ENCODE measurements at places on chromosomes 7 and 10.

DNA sequence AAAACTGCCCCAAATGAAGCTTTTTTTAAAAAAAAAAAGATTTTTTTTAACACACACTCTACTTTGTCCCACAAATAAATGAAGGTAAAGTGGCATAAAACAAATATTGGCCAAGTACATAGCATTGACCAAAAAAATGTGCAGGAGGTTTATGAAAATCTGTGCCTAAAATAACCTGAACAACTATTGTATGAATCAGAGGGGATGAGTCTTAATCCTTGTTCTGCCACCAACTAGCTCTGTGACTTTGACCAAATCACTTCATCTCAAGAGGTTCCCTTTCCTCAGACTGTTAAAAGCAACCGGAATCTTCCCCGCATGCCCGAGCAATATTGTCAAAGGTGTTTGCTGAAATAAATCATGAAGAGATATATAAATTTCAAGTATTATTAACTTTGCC, 150.4 kb upstream of the NEBL start:
- DNase-seq: no peak

- DNase-seq: no peak
Measured at GRCh38 chr7:27141137-27141922, 2.2 kb downstream of the HOXA5 start.

- DNase-seq: no peak
Measured at GRCh38 chr7:151876899-151877777, at the start of gene PRKAG2. Gene PRKAG2 (minus strand): TSS chr7:151877115. CDS start chr7:151876620, 495 bp downstream.

GRCh38 chr10:408236-408635, 273.0 kb downstream of the ZMYND11 start:
- DNase-seq: no peak

DNA sequence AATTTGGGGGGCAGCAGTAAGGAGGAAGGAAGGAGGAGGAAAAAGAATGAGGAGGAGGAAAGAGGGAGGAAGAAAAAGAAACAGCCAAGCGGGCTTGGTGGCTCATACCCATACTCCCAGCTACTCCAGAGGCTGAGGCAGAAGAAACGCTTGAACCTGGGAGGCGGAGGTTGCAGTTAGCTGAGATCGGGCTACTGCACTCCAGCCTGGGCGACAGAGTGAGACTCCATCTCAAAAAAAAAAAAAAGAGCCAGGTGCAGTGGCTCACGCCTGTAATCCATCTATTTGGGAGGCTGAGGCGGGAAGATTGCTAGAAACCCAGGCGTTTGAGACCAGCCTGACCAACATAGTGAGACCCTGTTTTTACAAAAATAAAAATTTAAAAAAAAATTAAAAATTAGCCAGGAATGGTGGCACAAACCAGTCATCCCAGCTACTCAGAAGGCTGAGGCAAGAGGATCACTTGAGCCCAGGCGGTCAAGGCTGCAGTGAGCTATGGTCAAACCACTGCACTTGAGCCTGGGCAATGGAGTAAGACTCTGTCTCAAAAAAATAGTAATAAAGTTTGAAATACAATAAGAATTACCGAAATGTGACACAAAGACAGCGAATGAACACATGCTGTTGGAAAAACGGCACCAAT, 14.1 kb upstream of the CRCP start:
- DNase-seq: no peak

DNA sequence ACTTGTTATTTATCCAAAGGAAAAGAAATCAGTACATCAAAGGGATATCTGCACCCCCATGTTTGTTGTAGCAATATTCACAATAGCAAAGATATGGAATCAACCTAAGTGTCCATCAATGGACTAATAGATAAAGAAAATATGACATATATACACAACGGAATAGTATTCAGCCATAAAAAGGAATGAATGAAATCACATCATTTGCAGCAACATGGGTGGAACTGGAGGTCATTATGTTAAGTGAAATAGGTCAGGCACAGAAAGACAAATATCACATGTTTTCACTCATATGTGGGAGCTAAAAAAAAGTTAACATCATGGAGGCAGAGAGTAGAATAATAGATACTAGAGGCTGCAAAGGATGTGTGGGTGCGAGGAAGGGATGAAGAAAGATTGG, 25.0 kb upstream of the KAT6B start:
- no peak for DNase-seq

- no peak for DNase-seq
Measured at GRCh38 chr7:11077816-11078215, 104.1 kb downstream of the PHF14 start.

- no peak for DNase-seq
Measured at GRCh38 chr7:80434047-80434446, 77.8 kb downstream of the GNAT3 start.

DNA sequence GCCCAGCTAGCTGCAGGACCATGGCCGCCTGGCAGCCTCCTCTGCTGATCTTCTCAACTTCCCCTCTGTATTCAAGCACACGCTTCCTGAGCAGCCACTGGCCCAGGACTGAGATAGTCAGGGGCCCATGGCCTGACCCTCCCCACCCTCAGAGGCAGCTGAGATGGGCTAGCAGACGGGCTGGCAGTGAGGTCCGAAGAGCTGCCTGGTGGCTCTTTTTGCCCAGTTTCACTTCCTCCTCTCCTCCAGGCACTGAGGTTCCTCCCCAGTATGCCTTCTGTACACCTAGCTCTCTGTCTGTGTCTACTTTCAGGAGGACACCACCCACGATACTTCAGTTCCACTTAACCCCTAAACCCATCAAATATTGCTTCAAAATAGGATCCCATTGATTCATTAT, 395.6 kb downstream of the TNS3 start:
- no peak for DNase-seq

DNA sequence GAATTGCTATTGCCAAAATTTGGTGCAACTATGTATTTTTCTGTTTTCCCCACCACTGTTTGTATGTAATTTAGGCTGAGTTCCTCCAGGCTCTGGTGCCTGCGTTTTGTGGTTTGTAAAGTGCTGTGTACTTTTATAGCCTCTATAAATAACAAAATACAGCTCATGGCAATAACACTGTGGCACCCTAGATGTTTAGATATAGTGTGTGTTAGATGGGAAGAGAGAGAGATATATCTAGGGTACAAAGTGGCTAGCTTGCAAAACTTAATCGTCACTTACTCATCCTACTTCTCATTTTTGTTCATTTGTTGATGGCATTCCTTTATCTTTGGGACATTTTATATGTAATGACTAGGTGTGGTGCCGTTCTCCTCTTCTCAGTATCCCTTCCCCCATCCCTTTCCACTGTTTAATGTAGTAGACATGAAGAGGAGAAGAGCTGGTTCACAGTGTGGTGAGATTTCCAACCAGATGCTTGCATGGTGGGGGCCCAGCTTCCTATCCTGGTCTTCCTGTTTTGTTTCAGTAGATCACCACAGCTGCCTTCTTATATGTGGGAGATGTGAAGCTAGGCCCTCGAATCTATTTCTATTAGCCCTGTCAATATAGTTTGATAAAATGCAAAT, 115.0 kb downstream of the SND1 start:
- no peak for DNase-seq

GRCh38 chr7:102468478-102469350, 3.9 kb downstream of the LRWD1 start:
- no peak for DNase-seq

DNA sequence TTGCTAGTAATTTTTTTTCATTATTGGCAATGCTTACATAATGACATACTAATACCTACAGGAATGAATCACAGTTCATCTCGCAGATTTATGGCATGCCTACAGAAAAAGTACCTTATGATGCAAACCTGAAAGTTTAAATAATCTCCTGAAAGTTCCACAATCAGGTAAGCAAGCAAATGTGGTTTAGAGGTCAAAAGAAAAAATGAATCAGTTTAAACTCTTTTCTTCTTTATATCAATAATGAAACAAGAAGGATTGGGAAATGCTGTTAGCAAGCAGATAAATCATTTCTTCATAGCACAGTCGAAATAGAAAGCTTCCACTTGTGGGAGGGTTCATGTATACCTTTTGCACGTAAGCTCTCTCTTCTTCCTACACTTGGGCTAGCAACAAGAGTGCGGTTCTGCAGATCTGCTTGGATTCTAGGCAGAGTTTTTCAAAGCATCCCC, 53.7 kb upstream of the MTPN start:
- DNase-seq: no peak

DNA sequence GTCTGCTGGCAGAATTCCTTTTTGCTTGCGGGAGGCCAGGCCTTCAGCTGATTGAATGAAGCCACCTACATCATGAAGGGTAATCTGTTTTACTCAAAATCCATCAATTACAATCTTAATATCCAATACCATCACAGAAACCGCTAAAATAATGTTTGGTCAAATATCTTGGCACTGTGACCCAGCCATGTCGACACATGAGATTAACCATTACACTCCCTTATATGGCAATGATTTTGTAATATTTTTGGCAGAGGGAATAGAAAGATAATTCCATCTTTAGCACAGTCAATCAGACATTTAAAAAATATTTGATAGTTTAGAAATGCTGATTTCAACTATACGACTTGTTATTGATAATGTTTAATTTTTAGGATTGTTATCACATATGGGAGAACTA, 36.5 kb upstream of the SLC39A12 start:
- no peak for DNase-seq

DNA sequence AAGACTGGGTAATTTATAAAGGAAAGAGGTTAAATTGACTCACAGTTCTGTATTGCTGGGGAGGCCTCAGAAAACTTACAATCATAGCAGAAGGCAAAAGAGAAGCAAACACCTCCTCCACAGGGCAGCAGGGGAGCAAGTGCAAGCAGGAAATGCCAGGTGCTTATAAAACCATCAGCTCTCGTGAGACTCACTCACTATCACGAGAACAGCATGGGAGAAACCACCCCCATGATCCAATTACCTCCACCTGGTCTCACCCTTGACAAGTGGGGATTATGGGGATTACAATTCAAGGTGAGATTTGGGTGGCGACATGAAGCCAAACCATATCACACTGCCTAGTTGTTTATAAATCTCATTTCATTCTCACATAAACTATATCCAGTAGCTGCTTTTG, 28.0 kb upstream of the CPN1 start:
- DNase-seq: no peak

DNA sequence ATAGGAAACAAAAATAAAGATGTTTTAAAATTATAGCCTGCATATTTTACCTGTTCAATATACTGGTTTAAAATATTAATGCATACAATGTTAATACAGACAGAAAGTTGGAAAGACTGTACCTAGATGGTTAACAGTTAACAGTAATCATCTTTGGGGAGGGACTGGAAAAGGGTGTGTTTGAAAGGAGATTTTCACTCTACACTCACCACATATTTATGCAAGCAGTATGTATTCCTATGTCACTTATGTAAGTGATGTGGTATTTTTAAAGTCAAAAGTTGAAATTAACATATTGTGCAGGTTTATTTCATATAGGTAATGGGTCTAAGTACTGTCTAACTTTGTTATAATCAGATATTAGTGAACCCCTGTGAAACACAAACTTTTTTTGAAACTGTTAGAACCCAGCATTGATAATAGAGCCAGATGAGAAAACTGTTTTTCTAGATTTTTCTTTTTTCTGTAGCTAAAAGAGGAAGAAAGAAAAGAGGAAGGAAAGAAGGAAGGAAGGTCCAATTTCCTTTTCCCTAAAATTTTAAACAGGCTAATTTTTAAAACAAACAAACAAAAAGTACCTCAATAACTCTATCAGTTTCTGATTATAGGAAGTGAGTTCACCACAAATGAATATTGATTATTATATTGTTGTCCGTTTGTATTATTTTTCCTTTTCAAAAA, 9.0 kb upstream of the STARD3NL start:
- no peak for DNase-seq

DNA sequence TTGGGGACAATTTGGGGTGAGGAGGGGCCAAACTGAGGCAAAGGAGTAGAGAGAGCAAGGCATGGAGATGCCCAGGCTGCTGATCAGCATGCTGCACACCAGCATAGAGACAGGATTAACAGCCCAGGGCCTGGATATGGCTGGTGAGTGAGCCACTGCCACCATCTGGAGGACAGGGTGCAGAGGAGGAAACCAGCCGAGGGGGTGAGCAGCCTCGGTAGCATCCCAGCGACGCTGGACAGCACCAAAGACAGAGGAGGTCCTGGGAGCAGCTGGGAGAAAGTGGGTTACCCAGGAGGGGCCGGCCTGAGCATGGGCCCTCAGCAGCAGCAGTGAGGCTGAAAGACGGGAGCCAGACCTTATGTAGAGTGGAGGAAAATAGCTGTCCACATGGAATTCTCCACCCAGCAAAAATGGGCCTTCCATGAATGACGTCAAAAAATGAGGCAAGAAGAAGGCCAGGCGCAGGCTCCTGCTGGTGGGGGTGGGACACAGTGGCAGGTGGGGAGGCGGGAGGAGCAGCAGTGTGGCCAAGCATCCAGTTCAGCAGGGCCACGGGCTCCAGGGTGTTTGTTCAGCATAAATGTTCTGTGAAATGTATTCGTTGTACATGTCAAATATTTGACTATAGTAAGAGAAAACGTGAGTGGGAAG, 16.7 kb downstream of the RET start:
- peak; percentile 31 for DNase-seq

GRCh38 chr7:123622660-123623386, 21.2 kb downstream of the ASB15 start:
- DNase-seq: no peak

- no peak for DNase-seq
Measured at GRCh38 chr7:43014406-43014805, 82.2 kb downstream of the MRPL32 start.

DNA sequence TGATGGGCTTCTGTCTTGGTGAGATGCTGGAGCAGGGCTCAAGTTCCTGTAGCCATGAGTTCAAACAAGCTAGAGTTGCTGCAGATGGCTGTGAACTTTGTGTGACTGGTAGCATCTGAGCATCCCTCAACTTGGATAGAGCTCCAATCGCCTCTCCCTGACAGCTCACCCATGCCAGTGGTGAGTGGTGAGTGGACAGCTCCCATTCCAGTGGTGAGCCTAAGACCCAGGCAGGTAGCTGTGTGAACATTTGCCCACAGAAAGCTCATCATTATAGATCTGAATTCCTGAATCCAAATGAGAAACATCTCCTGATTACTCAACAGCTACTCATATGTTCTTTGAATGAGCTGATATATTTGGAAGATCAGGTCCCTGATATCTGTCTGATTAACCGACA, 25.3 kb downstream of the STEAP1B start:
- DNase-seq: no peak

DNA sequence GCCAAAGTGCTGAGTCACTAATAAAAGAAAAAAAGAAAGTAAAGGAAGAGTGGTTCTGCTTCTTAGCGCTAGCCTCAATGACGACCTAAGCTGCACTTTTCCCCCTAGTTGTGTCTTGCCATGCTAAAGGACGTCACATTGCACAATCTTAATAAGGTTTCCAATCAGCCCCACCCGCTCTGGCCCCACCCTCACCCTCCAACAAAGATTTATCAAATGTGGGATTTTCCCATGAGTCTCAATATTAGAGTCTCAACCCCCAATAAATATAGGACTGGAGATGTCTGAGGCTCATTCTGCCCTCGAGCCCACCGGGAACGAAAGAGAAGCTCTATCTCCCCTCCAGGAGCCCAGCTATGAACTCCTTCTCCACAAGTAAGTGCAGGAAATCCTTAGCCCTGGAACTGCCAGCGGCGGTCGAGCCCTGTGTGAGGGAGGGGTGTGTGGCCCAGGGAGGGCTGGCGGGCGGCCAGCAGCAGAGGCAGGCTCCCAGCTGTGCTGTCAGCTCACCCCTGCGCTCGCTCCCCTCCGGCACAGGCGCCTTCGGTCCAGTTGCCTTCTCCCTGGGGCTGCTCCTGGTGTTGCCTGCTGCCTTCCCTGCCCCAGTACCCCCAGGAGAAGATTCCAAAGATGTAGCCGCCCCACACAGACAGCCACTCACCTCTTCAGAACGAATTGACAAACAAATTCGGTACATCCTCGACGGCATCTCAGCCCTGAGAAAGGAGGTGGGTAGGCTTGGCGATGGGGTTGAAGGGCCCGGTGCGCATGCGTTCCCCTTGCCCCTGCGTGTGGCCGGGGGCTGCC, at the start of gene IL6:
TSS of gene IL6 (plus strand) at position 294 of the 807 bp plus-strand sequence. CDS start at position 357, 63 bp downstream.
- DNase-seq: no peak

GRCh38 chr10:124517461-124517860, 55.8 kb downstream of the LHPP start:
- no peak for DNase-seq
